Left ventricle myocardium superior (tissue), 1 donor: ENCODE measurements at places on chromosomes 1 and 21. TPM values are rescaled to one million over a fixed set of nuclear protein-coding genes. Genes with fewer than 3 reads are reported as not detected.

DNA sequence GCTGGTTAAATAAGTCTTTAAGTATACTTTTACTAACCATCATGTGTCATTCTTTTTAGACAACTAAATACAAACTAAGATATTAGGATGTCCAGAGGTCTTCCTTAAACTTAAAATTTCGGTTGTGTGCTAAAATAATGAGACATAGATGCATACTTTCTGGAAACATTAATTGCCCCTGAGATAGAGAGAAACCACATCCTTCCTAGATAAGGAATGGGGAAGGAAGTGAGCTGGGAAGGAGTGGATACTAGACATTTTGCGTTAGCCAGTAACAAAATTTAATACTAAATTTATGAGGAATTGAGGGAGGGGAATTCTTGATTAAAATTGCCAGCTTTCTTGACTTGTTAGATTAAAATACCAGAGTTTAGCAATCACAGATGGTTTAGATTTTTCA lies 37.1 kb upstream of the PTGS2 start:
- no peak for DNase-seq

- no peak for DNase-seq
Observed at GRCh38 chr1:168736520-168736919, 7.5 kb upstream of the DPT start.

DNA sequence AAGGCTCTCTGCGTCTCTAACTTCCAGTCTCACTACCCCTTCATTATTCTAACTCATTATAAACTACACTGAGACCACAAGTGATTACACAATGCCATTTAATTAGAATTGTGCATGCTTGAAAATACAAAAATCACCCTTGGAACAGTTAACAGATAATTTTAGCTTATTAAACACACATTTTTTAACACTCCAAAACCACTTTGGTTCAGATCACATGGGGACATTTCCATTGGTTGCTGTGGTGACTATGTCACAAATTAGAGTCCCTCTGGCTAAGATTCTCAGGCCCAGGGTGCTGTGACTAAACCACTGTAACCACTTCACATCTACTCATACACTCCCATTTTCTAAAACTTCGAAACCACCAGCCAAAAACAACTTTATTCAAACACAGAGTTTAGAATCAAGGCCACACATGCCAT lies 43.0 kb downstream of the JAK1 start:
- no peak for DNase-seq

GRCh38 chr1:230011333-230012092 lies 55.5 kb upstream of the GALNT2 start:
- no peak for DNase-seq

The BSND gene
- total RNA-seq = not detected

The CFHR2 gene
- total RNA-seq = not detected

The ZRANB2 gene
- 53.8 TPM for total RNA-seq

The SLC19A2 gene
- total RNA-seq = 18.2 TPM
